GM23248 (cell line): ENCODE measurements at places on chromosomes 6 and 20. TPM values are rescaled to one million over a fixed set of nuclear protein-coding genes. Genes with fewer than 3 reads are reported as not detected.
A peak's percentile ranks its signal among the peaks of the same experiment; 100 is the strongest.

DNA sequence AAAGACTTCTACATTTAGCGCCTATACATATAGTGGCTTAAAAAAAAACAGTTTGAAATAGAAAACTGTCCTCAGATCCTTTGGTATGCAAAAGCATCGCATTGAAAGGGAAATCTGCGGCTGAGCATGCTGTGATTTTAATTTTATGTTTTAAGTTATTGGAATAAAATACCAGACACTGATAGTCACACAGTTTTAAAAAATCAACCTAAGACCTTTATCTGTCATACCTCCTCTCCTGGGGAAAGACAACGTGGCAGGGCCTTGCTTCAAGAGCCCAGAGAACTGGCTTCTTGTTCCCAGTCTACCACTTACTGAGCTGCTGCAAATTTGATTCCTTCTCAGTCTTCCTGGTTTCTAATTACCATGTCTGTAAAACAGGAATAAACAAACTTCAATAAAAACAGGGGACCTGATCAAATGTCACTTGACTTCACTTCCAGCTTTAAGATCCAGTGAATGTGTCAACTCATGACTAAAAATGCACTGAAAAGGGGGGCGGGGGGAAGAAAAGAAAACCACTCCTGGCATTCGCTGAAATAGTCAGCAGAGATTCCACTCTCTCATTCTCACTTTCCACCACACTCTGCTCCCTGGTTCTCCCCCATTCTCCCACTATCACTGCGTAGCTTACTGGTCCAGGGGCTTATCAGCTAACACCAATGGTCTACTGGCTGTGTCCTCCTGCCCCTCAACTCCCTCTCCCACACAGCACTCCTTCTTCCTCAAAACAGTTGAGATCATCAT, 494.7 kb upstream of the MARCKS start:
- H3K4me3 ChIP-seq = no peak overlapping the region
- H3K27ac ChIP-seq = peak overlapping the region; percentile 60
- peak; percentile 52 for DNase-seq
- H3K36me3 ChIP-seq = no peaks in the 10 kb centered on the region
- no peaks in the 10 kb centered on the region for H3K27me3 ChIP-seq

DNA sequence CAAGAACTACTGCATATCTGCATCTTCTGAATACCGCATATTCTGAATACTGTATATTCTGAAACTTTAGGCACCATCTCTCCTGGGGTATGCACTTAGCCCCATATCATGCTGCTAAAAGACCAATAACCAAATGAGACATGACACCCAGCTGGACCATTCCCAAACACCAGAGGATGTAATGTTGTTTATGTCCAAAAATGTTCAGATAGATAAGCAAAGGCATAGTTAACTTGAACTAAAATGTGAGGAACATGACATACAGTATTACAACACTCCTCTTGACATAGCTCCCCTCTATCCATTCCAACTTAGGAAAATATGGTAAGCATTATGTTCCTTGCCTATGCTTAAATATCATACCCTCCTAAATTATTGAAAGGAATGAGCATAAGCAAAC, 127.3 kb downstream of the TENT5A start:
- H3K27ac ChIP-seq = no peak overlapping the region
- no peak overlapping the region for H3K4me3 ChIP-seq
- peaks cover 2% of the 10 kb centered on the region; the same call in 1 of the 2 replicates for H3K36me3 ChIP-seq
- no peaks in the 10 kb centered on the region for H3K27me3 ChIP-seq

Gene CD24
- 0.54 and 0.82 TPM in 2 replicates for polyA plus RNA-seq

DNA sequence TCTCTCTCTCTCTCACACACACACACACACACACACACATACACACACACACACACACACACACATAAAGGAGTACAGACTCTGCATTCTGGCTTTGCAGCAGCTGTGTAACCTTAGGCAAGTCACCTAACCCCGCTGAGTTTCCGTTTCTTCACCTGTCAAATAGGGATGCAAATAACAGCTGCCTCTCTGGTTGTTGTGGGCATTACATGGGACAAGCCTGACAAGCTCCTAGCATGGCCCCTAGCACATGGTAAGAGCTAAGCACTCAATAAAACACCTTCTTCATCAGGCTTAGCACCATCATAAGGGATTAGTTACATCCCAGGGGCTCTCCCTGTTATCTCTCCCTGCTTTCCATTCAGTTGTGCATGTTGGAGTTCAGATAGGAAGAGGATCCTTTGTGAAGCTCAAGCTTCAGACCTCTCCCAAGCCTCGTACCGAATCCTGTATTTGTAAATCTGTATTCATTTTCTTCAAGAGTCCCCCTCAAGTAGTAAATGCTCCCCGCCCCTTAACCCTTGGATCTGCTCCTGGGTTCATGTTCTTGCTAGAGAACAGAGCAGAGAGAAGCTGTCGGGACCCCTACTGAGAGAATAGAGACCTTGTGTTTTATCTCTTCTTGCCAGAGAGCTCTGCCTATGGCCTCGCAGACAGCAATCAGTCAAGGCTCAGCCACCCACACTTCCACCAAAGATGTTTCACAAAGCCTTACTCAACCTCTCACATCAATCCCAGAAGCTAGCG, 2.2 kb downstream of the SLC13A3 start:
- H3K27me3 ChIP-seq = peaks cover 8% of the 10 kb centered on the region; the same call in 1 of the 2 replicates
- no peak overlapping the region for H3K27ac ChIP-seq
- no peak for DNase-seq
- no peaks in the 10 kb centered on the region for H3K36me3 ChIP-seq
- H3K4me1 ChIP-seq = no peaks in the 10 kb centered on the region
- H3K4me3 ChIP-seq = no peak overlapping the region

- H3K27me3 ChIP-seq = no peaks in the 10 kb centered on the region
- H3K4me3 ChIP-seq = no peak overlapping the region
- DNase-seq = no peak
- no peaks in the 10 kb centered on the region for H3K36me3 ChIP-seq
Measured at GRCh38 chr20:19344341-19344740, 131.9 kb downstream of the SLC24A3 start.

Gene KHDRBS2
- not detected in 2 replicates for polyA plus RNA-seq

GRCh38 chr6:43229803-43230620, 731 bp upstream of the DNPH1 start:
- no peak for DNase-seq
- no peaks in the 10 kb centered on the region for H3K36me3 ChIP-seq
- peaks cover 4% of the 10 kb centered on the region; the same call in 1 of the 2 replicates for H3K4me1 ChIP-seq
- H3K27ac ChIP-seq = no peak overlapping the region
